IPS DF 19.7 (cell line): ENCODE measurements at places on chromosomes 5 and 9.

DNA sequence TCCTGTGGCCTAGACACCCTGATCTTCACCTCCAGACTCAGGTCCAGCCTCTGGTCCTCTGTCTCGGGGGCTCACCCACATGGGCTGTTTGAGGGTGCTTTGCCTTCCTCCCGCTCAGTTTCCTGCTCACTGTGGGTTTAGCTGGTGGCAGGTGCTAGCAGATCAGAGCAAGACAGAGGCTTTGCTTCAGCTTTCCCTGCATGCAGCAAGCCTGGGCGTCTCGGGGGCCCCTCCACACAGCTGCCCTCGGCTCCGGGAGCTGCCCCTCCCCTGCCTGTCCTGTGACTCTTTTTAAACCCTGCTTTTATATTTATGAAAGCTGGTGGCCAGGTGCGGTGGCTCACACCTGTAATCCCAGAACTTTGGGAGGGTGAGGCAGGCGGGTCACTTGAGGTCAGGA, 14.6 kb downstream of the MRPL36 start:
- no peak for DNase-seq

DNA sequence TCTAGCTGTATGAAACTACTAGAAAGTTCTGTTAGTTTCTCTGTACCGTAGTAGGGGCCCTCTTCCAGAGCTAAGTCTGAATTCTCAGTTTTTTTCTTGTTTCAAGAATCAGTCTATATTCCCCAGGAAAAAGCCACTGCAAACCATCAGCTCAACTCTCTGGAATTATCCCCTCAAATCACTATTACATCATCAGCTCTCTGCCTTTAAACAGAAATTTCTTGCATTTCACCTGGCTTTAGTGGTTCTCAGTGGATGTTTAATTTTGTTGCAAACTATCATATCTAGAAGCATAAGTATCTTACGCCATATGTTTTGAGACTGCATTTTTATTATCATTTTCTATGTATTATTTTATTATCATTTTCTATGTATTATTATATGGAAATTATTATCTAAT, 55.2 kb upstream of the PPP2CA start:
- DNase-seq = no peak

- no peak for DNase-seq
Observed at GRCh38 chr5:3601061-3601710, 5.6 kb downstream of the IRX1 start.

GRCh38 chr9:72477930-72478518, 43.4 kb upstream of the TMC1 start:
- no peak for DNase-seq

DNA sequence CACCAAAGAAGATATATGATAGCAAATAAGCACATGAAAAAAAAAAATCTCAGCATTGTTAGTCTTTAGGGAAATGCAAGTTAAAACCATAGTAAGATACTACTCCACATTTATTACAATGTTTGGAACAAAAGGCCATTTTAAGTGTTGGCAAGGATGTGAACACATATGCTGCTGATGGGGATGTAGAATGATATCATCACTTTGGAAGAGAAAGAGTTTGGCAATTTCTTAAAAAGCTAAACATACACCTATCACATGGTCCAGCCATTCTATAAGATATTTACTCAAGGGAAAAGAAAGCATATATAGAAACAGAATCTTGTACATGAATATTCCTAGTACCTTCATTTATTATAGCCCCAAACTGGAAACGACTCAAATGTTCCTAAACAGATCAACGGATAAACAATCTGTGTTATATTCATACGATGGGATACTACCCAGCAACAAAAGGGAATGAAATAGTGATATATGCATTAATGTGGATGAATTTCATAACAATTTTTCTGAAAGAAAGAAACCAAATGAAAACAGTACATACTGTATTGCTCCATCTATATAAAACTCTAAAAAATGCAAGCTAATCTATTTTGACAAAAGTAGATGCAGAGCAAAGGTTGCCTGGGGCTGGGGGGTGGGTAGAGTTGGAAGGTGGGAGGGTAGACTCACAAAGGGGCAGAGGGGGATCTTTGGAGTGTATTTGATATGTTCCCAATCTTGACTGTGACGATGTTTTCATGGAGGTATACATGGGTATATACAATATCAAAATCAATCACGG, 45.7 kb upstream of the SMAD5 start:
- DNase-seq = no peak

- DNase-seq = no peak
Observed at GRCh38 chr5:116454417-116454927, 120.2 kb downstream of the SEMA6A start.

DNA sequence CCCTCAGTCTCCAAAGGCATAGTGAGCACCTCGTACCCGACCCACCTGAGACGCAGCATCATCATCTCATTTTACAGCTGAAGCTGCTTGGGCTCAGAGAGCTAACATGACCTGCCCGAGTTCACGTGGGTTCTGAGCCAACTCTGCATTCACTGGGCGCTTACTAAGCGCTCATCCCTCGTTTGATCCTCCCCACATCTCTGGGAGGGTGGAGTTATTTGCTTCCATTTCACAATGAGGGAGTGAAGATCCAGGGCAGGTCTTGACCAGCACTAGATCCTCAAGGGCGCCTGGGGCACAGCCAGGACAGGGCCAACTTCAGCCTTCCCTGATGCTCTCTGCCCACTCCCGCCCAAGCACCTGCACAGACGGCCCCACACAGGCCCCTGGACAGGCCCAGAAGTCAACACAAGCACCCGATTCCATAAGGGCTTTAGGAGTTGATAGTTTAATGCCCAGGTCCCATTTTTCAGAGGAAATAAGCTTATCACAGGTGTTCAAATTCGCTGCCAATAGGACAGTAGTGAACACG, 80.8 kb downstream of the HRH2 start:
- DNase-seq = no peak
